ENCODE measurements at places on chromosomes 1 and 21.

DNA sequence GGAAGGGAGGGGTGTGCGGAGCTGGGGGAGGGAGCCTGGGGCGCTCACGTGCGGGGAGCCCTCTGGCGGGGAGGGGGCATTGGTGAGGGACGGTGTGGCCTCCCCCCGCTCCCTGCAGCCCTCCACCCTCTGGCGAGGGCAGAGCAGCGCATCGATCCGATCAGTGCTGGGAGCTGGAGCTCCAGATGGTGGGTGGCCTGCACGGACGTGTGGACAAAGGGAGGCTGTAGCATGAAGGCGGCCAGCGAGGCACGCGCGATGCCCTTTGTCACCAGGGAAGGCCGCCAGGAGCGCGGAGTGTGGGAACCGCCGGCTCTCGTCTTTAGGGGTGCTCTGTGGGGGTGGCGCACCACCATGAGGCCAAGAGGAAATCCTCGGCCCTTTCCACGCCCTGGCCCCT lies 5.4 kb upstream of the HES5 start:
- DNase-seq: no peak

DNA sequence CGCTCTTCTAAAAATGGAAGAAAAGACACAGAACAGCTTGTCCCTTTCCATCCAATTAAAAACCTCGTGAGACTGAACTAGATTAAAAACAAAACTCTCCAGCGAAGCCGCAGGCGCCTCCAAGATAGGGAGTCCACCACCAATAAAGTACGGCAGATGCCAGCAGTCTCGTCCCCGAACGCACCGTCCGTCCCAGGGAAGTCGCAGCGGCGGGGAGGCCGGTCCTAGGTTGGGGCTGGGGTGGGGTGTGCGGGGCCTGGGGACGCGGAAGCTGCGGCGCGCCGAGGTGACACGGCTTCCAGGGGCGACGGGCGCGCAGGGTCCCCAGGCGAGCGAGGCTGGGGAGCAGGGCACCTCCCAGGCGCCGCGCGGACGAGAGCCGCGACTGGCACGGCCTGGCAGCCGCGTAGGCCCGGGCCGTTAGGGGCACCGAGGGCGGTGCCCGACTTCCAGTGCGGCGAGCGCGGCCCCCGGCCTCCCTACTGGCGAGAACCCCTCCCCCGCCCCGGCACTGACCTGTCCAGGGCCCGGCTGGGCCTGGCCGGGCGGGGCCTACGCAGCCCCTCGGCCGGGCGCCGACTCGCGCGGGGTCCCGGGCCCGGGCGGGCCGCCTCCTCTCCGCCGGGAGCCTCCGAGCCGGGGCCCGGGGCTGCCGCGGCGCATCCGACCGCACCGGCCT lies 28.3 kb upstream of the A3GALT2 start:
- DNase-seq: no peak

- no peak for DNase-seq
Measured at GRCh38 chr1:230010603-230011332, 56.3 kb upstream of the GALNT2 start.

- DNase-seq: no peak
Measured at GRCh38 chr21:15826147-15826780, 96.5 kb downstream of the USP25 start.

GRCh38 chr1:22983944-22984343 lies 11.3 kb upstream of the LACTBL1 start:
- no peak for DNase-seq

DNA sequence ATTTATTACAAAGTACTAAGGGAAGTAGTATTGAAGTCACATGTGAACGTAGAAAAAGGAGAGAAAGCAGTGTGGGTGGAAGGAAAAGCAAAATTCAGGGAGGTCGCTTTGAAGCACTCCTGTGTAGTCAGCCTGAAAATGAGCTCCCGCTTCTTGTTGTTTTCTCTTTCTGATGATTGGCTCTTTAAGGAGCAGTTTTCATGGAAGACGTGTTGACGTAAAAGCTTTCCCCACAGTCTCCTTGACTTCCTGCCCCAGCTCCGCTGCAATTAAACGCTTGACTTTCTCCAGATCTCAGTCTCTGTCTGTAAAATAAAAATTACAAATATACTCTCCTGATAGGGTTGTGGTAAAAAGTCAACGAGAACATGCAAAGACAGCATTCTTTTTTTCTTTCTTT lies 661.5 kb upstream of the ZP4 start:
- no peak for DNase-seq

DNA sequence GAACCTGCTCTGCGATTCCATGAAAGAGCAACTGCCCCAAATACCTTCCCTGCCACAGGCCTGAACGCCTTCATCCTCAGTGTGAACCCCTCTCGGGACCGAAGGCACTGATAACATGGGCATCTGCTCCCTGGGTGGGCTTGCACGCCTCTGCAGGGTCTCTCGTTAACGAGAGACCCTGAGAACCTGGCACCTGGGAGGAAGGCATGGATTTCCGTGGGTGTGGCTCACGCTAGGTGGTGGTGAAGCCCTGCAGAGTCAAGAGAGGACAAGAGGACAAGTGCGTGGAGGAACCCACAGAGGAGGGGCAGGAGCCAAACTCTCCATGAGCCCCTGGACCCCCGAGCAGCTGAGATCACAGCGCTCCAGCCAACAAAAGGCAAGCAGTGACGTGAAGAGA lies 26.8 kb upstream of the COL6A2 start:
- DNase-seq: no peak

- DNase-seq: peak; percentile 62
Measured at GRCh38 chr1:60978421-60979357, 103.7 kb upstream of the NFIA start.

GRCh38 chr1:153639280-153639679 lies 5.4 kb downstream of the CHTOP start:
- DNase-seq: no peak

DNA sequence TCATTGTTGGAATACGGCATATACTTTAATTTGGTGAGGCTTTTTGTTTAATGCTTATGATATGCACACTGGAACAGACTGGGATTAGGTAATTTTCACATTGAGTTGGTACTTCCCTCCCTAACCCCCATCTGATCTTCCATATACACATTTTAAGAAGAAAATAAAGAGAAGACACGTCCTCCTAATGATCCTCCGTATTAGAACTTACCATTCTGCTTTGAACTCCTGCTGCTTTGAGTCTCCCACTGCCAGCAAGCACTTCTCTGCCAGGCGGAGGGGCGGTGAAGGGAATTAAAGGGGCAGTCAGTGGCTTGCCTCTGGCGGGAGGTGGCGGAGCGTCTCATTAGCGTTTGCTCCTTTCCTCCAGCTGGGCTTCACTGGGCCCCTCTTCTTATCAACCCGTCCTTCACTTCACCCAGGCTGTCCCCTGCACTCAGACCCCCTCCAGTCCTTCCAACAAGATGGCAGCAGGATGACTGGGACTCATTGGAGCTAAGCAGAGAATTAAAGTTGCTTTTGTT lies 433.4 kb downstream of the KIF26B start:
- no peak for DNase-seq

GRCh38 chr1:209652873-209653401 lies 712 bp upstream of the LAMB3 start:
- peak; percentile 72 for DNase-seq

DNA sequence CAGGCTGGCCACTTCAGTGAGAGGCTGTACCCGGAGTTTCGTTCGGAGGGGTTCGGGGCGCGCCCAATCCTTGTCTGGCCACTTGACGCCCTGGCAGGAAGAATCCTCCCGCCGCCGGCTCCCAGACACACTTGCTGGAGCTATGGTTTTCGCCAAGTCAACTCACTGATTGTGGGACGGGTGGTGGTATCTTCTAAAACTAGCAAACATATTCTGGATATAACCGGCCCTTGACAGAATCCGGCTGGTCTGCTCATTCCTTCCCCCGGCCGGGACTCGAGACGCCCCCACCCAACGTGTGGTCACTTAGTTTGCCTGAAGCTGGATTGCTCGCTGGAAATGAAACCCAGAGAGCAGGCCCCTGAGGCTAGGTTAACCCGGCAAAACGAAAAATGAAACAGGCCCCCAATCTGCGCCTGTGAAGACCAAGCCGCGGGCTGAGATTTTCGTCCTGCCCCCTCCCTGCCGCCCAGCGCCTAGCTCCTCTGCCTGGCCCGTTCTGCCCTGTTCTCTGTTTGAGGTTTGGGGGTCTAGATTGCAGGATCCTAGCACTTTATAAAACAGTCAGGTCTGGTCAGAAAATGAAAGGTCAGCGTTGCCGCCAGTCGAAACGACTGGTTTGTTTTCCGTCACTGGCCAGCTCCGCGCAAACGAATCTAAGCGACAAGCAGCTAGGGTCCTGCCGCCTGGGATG lies 4.6 kb downstream of the GFI1 start:
- DNase-seq: no peak
